ENCODE measurements at places on chromosomes 6 and 20. TPM values are rescaled to one million over a fixed set of nuclear protein-coding genes. Genes with fewer than 3 reads are reported as not detected.

Gene ZNF133
- 7.6 TPM for polyA plus RNA-seq

Gene SLC17A3
- polyA plus RNA-seq: not detected

Gene NKX2-4
- not detected for polyA plus RNA-seq

Gene C6orf58
- polyA plus RNA-seq: not detected

Gene L3MBTL1
- 1.4 TPM for polyA plus RNA-seq

Gene TMEM74B
- polyA plus RNA-seq: 0.67 TPM

Gene CCM2L
- polyA plus RNA-seq: 4.9 TPM

Gene HLA-DMA
- polyA plus RNA-seq: 7.4 TPM

Gene RBM24
- polyA plus RNA-seq: 215 TPM

Gene HMGCLL1
- polyA plus RNA-seq: 0.52 TPM

Gene ERVFRD-1
- not detected for polyA plus RNA-seq

Gene ANGPT4
- polyA plus RNA-seq: 0.14 TPM

Gene ID4
- 3.1 TPM for polyA plus RNA-seq

Gene UBE2C
- 0.40 TPM for polyA plus RNA-seq

Gene LY6G6C
- polyA plus RNA-seq: not detected

Gene FAM217A
- polyA plus RNA-seq: not detected

Gene KCNG1
- 0.03 TPM for polyA plus RNA-seq

Gene RCAN2
- 2.6 TPM for polyA plus RNA-seq

Gene TRIM10
- polyA plus RNA-seq: not detected

Gene PPIL4
- polyA plus RNA-seq: 8.4 TPM

Measured in psoas muscle (tissue), 8 donors.